ENCODE measurements at places on chromosomes 2 and 18.

DNA sequence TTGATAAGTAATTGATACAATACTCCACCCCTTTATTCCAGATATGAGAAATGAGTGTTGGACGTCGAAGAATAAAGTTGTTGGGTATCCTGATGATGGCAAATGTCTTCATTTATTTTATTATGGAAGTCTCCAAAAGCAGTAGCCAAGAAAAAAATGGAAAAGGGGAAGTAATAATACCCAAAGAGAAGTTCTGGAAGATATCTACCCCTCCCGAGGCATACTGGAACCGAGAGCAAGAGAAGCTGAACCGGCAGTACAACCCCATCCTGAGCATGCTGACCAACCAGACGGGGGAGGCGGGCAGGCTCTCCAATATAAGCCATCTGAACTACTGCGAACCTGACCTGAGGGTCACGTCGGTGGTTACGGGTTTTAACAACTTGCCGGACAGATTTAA, 26.3 kb downstream of the B3GNT2 start:
- DNase-seq: no peak

DNA sequence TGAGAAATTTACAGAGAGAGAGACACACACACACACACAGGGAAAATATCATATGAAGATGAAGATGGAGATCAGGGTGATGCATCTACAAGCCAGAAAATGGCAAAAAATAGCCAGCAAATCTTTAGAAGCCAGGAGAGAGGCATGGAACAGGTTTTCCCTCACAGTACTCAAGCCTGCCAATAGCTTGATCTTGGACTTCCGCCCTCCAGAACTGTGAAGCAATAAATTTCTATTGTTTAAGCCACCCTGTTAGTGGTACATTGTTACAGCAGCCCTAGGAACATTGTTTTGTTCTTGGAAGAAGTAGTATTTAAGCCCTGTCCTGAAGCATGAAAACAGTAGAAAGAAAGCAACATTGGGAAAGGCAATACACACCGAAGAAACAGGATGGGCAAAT, 292.0 kb upstream of the LRP1B start:
- no peak for DNase-seq

GRCh38 chr18:66196805-66197204, 407.1 kb downstream of the CDH19 start:
- DNase-seq: no peak

GRCh38 chr2:231462729-231463465, 1.4 kb downstream of the NCL start:
- no peak for DNase-seq

DNA sequence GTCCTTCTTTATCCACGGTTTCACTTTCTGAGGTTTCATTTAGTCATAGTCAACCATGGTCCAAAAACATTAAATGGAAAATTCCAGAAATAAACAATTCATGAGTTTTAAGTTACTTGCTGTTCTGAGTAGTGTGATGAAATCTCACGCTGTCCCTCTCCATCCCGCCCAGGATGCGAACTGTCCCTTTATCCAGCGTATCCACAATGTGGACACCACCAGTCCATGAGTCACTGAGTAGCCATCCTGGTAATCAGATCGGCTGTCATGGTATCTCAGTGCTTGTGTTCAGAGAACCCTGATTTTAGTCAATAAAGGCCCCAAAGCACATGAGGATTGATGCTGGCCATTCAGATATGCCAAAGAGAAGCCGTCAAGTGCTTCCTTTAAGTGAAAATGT, 3.7 kb downstream of the SP140L start:
- DNase-seq: no peak

DNA sequence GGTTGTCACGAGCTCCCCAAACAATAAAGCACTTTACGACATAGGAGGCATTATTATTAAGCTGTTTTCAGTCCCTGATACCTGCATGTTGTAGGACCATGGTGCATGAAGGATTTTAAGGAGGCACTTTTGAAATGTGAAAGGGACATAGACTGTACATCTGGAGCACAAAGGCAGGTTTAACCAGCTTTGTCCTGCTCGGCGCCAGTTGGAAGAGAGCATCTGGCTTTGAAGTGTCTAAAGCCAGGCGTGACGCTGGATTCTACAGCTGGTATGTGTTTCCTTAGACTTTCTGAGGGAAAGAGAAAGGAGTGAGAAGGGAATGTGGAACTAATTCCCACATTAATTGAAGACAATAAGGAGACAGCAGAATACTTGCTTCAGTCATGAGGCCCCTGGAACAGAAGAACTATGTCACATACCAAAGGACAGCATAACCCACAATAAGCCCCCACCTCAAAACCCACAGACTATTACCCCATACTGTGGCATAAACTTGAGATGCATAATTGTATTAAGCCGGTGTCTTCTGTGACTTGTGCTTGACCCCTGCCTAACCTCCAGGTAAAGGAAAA, 381.0 kb upstream of the MEX3C start:
- DNase-seq: no peak

DNA sequence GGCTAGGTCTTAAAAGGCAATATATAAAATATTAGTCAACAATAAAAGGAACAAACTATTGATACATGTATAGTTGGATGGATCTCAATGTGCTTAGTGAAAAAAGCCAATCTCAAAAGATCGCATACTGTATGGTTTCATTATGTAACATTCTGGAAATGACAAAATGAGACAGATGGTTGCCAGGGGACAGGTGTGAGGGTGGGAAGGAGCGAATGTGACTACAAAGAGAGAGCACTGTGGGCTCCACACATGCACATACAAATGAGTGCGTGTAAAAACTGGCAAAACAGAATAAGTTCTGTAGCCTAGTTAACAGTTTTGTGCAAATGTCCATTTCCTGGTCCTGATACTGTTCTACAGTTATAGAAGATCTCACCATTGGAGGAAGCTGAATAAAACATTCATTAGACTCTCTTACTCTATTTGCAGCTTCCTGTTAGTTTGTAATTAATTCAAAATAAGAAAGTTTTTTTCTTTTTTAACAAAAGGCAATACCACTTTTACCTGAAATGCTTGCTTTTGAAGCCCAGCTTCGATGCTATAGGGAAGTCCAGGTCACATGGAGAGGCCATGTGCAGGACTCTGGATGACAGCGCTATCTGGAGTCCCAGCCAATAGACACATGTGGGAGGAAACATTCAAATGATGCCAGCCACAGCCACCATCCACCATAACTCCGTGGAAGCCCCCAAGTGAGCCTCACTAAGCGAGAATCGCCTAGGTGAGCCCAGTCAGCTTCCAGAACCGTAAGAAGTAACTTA, 21.0 kb upstream of the C2orf80 start:
- DNase-seq: no peak

DNA sequence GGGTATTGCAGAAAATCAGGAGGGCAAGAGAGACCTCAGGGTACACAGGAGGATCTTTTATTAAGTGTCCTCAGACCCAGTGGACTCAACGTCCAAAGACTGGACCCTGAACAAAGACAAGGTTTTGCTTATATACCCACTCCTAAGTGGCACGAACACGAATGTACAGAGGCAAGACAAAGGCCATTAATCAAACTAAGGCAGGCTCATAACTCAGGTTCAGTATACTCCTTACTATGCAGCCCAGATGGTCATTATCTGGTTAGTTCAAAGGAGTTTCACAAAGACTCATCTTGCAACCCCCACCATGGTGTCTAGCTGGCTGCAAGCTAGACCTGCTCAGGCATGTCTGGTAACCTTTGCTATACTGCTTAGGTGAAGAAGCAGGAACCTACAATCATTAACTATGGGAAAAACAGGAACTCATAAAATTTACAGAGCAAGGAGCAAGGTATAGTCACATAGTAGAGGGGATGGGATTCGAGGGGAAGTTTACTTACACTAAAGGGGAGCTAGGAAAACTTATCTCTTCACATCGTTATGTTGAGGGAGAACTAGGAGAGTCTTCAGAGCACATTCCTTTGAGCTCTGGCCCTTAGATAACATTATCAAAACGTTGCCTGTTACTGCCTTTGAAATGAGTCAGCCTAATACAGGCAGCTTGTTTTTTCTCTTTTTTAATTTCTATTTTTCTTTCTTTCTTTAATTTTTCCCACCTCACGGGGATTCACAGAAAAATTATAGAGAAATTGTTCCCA, 33.9 kb downstream of the SLC4A3 start:
- DNase-seq: no peak

DNA sequence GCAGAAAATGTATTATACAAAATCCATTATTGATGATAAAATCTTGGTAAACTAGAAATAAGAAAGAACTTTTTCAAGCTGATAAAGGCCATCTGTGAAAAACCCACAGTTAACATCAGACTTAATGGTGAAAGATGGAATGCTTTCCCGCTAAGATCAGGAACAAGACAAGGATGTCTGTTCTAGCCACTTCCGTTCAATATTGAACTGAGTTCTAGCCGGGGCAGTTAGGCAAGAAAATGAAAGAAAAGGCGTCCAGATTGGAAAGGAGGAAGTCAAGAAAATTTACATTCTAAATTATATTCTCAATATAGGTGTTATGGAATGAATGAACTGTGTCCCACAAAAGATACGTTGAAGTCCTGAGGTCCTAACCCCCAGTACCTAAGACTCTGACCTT, 39.1 kb upstream of the DTNB start:
- DNase-seq: no peak

- DNase-seq: no peak
Observed at GRCh38 chr18:79447703-79448367, 52.1 kb downstream of the NFATC1 start.

- no peak for DNase-seq
Observed at GRCh38 chr18:76482971-76483691, 11.9 kb downstream of the ZNF516 start.

GRCh38 chr2:144624451-144624850, 104.5 kb upstream of the ZEB2 start:
- no peak for DNase-seq
